CD14-positive monocyte (primary cell): ENCODE measurements at places on chromosomes 3 and 15. TPM values are rescaled to one million over a fixed set of nuclear protein-coding genes. Genes with fewer than 3 reads are reported as not detected.

Gene EXD1
- not detected for polyA plus RNA-seq

DNA sequence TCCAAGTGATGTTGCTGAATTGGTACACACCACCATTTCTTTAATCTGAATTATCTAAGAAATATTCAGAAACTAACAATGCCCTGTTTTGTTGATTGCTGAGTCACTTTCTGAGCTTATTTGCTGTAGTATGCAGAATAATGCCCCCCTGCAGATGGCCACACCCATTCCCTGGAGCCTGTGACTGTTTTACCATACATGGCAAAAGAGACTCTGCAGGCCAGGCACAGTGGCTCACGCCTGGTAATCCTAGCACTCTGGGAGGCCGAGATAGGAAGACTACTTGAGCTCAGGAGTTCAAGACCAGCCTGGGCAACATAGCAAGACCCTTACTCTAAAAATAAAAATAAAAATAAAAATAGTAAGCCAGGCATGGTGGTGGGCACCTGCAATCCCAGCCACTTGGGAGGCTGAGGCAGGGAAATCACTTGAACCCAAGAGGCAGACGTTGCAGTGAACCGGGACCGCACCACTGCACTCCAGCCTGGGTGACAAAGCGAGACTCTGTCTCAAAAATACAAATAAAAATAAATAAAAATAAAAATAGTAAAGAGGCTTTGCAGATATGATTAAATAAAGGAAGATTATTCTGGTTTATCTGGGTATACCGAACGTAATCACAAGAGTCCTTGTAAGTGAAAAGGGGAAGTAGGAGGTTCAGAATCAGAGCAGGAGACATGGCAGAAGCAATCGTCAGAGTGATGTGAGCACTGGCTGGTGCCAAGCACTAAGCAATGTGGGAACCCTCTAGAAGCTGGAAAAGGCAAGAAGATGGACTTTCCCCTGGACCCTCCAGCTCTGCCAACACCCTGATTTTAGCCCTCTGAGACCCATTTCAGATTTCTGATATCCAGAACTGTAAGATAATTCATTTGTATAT is 19.0 kb downstream of the PCYT1A start:
- DNase-seq, result peak; percentile 36

- no peak for DNase-seq
Observed at GRCh38 chr3:45477041-45477725, 88.8 kb downstream of the LARS2 start.

Gene CAND2
- polyA plus RNA-seq, result not detected in 2 replicates

Gene DAZL
- polyA plus RNA-seq, result not detected in 2 replicates

DNA sequence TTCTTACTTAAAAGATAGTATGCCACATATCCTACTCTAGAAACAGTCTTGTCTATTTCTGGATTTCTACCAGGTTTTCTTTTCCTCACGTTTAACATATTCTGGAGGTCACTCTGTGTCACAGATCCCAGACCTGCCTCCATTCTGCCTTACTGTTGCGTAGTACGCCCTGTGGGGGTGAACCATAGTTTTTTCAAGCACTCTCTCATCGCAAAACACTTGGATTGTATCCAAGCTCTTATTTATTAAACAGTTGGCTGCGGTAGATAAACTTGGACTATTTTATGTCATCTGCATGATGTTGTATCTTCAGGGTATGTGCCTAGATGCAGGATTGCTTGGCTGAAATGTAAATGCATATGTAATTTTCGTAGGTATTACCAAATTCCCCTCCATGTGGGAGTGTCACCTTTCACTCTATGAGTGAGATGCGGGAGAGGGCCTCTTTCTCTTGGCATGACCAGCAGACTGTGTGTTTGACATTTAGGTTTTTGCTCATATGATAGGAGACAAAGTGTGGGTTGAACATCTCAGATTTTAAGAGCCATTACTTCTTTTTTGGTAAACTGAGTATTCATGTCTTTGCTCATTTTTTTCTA is 55.8 kb downstream of the ABTB1 start:
- no peak for DNase-seq

Gene IL17RC
- polyA plus RNA-seq, result 17.9 and 22.3 TPM in 2 replicates

GRCh38 chr3:18401300-18401961 is 23.7 kb downstream of the SATB1 start:
- DNase-seq, result no peak

Gene SLC22A13
- 0.19 and 0.22 TPM in 2 replicates for polyA plus RNA-seq

Gene PPCDC
- polyA plus RNA-seq, result 14.2 TPM

Gene TNFAIP8L3
- polyA plus RNA-seq, result not detected

DNA sequence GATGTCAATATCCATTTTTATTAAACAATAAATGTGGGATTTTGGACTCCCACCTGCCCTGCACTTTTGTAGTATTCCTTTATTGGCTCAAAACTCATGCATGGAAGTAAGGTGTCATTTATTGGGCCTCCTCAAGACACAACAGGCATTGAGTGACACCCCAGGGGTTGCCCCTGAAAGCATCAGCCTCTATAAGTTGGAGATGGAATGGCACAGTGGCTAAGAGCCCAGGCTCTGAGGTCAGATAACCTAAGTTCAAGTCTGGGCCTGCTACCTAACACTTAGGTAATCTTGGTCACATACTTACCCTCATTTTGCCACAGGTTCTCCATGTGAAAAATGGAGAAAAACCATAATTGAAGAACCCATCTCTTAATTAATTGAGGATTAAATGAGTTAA is 4.6 kb downstream of the CAPN3 start:
- DNase-seq, result no peak

DNA sequence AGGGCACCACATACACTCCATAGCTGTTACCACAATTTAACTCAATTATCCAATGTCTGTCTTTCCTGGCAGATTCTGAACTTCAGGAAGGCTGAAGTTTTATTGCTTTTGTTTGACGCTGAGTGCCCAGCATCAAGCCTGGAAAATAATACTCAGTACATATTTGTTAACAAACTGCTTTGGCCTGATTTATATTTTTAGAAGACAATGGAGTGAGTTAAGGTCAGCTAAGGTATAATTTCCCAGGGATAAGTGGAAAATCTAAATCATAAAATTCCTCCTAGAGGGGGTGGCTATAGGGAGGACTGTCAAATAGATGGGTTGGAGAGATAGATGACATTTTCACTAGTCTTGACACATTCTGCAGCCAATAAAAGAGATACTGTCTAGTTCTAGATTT is 659.4 kb upstream of the ADAMTS9 start:
- DNase-seq, result no peak

GRCh38 chr3:42749025-42749752 is 23.9 kb downstream of the CCDC13 start:
- no peak for DNase-seq

Gene NR1I2
- polyA plus RNA-seq, result 0.06 and 0.07 TPM in 2 replicates

Gene ISL2
- 0.52 TPM for polyA plus RNA-seq

DNA sequence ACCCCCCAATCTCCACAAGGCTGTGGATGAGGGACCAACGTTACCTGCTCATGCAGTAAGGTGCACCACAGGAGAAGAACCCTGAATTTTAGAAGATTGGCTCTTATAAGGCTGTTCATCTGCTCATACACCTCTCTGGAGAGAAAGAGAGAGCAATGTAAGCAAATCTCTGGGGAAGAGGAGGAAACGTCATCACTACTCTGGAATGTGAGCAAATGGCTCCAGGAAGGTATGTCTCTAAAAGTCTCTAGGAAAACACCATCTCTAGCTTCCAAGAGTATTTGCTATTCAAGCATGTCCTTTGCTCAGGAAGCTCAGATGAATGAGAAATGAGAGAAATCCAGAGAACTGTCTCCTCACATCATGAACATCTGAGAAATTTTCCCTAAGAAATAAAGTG is 235.4 kb downstream of the TBL1XR1 start:
- DNase-seq, result no peak

DNA sequence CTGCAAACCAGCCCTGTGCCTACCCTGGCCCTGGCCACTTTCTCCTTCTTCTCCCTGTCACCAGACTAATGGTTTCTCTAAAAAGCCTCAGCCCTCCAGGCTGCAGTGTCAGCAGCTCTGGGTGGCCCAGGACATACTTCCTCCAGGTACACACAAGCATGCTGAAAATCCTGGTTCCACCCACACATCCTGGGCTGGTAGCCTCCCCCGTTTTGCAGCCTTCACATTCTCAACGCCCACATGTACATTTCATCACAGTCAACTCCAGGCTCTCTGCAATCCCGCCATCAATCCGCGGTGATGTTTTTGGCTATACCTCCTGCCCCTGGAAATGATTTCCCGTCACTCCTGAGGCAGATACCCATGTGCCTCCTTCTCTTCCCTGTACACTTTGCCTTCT is 59.4 kb downstream of the MAGEF1 start:
- no peak for DNase-seq
